Testis (tissue), 5 donors: ENCODE measurements at places on chromosomes 6 and 20. TPM values are rescaled to one million over a fixed set of nuclear protein-coding genes. Genes with fewer than 3 reads are reported as not detected.

The STMND1 gene
- 19.3 TPM for total RNA-seq

GRCh38 chr6:34484899-34485298 lies 19.0 kb downstream of the PACSIN1 start:
- no peaks in the 10 kb centered on the region for H3K4me1 ChIP-seq
- no peak overlapping the region for H3K27ac ChIP-seq
- no peak for DNase-seq
- H3K36me3 ChIP-seq: no peaks in the 10 kb centered on the region

- no peak overlapping the region for H3K27ac ChIP-seq
- no peaks in the 10 kb centered on the region for H3K27me3 ChIP-seq
- no peak overlapping the region for H3K4me3 ChIP-seq
- DNase-seq: no peak
Observed at GRCh38 chr6:26570027-26570809, 26.5 kb upstream of the ABT1 start.

The RRAGD gene
- 17.0 TPM for total RNA-seq

GRCh38 chr6:84749181-84749580 lies 15.2 kb downstream of the TBX18 start:
- no peak overlapping the region for H3K27ac ChIP-seq
- H3K36me3 ChIP-seq: no peaks in the 10 kb centered on the region
- H3K4me3 ChIP-seq: no peak overlapping the region

The ADGRB3 gene
- 5.7 TPM for total RNA-seq

DNA sequence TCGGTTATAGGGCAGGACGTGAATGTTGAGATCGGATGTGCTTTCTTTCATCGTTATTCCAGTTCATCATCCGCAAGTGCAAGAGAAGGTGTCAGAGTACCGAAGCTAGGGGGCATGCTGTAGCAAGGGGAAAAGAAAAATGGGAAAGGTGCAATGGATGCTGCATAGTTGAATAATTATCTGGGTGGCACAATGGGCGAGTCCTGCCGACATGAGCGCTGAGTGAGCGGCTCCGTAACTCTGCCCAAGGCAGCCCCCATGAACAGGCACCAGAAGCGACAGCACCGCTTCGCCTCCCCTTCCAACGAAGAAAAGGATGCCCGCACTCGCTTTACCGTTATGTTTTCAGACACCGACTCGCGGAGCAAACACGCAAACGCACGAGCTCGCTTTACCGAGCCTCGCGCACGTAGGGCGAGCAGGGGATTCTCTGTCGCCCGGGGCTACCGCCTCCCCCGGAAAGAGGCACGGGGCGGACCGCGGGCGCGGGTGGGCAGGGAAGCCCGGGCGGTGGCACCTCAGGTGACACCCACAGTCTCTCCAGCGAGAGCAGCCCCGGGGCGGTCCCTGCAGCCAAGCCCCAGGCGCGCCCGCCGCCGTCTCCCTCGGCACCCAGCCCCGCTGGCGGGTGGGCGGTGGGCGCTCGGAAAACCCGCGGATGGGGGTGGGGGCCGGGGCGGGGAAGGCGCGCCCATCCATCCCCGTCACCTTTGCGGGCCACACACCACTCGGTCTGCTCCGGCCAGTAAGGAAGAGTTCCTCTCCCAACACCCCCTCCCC lies 654 bp downstream of the WASF1 start:
- H3K27ac ChIP-seq: peak overlapping the region; percentile 75
- DNase-seq: peak; percentile 76
- H3K27me3 ChIP-seq: no peaks in the 10 kb centered on the region
- no peaks in the 10 kb centered on the region for H3K36me3 ChIP-seq
- peak overlapping the region; percentile 96 for H3K4me3 ChIP-seq

DNA sequence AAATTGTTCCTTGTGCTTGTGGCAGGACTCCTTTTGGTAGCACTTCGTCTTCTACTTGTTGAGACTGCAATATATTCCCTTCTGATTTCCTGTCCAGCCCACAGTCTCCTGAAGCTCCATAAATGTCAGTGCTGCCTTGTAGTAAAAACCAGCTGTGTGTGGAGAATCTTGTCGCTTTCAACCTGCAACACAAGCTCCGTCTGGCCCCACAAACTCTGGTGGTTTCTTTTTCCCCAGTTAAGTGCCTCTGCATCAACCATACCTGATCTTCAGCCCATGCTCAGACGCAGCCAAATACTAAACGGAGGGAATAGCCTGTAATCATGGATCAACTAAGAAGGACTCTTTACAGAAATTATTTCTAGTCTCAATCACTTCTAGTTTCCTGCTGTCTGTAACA lies 1133.3 kb upstream of the ADGRB3 start:
- no peaks in the 10 kb centered on the region for H3K36me3 ChIP-seq
- no peak overlapping the region for H3K4me3 ChIP-seq
- no peak overlapping the region for H3K27ac ChIP-seq
- no peaks in the 10 kb centered on the region for H3K4me1 ChIP-seq

DNA sequence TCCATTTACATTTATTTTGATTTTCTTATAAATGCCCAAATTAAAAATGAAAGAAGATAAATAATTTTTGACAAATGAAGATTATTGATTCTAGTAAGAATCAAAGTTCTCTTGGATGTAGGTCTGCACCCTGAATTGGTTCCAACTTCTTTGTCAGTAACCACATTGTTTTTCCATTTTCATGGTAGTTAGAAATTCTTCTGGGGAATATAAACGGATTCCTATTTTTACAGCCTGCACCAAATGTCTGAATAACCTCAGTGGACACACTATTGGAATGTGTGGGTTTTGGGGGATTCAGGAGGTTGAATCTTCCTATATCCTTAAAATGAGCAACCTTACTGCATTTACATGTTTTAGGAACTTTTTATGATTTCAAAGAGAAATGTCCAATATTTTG lies 1085.3 kb upstream of the MAP3K7 start:
- H3K4me3 ChIP-seq: no peak overlapping the region
- no peaks in the 10 kb centered on the region for H3K4me1 ChIP-seq
- no peaks in the 10 kb centered on the region for H3K27me3 ChIP-seq
- DNase-seq: no peak

The OPRM1 gene
- total RNA-seq: 1.1 TPM

GRCh38 chr6:38349795-38350194 lies 289.9 kb downstream of the BTBD9 start:
- no peaks in the 10 kb centered on the region for H3K36me3 ChIP-seq
- DNase-seq: no peak
- peaks cover 14% of the 10 kb centered on the region for H3K4me1 ChIP-seq
- no peaks in the 10 kb centered on the region for H3K27me3 ChIP-seq
- no peak overlapping the region for H3K27ac ChIP-seq

The PCK1 gene
- total RNA-seq: 3.1 TPM

The PGC gene
- total RNA-seq: 1.3 TPM

The PRR3 gene
- total RNA-seq: 11.2 TPM

DNA sequence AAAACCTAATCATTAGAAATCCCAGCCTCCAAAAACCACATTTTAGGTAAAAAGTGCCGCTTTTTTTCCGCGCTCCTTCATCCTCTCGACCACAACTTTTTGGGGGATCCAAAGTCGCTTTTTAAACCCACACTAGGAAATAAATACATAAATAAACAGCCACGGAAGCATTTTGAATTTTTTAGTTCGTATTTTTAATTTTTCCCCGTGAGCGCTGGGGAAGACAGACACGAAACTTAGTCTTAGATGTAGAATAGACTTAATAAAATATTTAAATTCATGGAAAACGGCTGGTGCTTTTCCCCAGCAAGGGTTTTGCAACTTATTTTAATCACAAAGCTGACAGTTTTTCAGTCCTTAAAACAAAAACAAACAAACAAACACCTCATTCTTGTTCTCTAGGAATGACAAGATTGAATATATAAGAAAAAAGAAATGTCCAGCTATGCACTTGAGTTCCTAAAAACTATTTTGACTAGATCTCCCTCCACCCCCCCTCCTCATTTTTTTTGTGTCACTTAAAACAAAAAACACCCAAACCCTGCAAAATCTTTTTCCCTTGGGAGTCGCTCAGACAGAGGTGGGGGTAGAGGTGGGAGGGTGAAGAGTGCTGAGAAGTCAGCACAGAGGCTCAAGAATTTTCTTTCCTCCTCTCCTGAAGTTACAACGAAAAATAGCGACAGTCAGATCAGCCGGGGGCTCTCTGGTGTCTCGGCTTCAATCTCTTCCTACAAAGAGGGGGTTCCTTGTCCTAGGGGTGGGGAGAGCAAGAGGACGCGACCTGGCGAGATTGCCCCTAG lies 43.4 kb upstream of the SUPT3H start:
- H3K27ac ChIP-seq: no peak overlapping the region
- H3K27me3 ChIP-seq: no peaks in the 10 kb centered on the region
- H3K36me3 ChIP-seq: no peaks in the 10 kb centered on the region
- no peak for DNase-seq
